ENCODE measurements at places on chromosomes 7 and 10.

- DNase-seq = no peak
These were observed 13.1 kb downstream of the GNAT3 start for GRCh38 chr7:80498481-80499349.

GRCh38 chr7:18638594-18639452 lies 143.3 kb downstream of the HDAC9 start:
- DNase-seq = peak; percentile 60

GRCh38 chr10:49458869-49459268 lies 63.0 kb upstream of the DRGX start:
- DNase-seq = no peak

DNA sequence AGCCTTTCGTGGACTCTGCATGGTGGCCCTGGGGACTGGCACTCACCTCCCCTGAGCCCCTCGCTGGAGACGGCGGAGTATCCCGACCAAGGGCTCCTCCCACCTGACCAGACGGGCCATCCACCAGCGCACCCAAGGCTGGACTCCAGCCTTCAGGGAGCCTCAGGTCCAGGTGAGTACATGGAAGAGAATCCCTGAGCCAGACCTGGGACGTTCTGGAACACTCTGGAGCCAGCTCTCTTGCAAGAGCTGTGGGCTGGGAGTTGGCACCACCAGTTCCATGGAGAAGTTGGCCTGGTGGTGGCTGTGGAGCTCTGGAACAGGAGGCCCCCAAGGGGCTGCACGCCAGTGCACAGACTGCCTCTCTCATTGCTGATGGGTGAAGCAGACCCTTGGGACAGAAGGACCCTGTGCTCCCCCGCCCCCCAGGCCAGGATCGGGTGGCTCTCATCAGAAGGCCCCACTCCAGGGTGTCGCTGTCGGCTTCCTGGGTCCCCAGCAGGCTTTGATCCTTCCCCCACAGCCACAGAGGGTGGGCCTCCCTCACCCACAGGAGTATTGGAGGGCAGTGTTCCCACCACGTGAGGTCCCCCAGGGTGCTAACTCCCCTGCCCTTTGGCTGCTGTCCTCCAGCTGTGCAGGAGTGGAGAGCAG lies 189.9 kb downstream of the EBF3 start:
- no peak for DNase-seq

DNA sequence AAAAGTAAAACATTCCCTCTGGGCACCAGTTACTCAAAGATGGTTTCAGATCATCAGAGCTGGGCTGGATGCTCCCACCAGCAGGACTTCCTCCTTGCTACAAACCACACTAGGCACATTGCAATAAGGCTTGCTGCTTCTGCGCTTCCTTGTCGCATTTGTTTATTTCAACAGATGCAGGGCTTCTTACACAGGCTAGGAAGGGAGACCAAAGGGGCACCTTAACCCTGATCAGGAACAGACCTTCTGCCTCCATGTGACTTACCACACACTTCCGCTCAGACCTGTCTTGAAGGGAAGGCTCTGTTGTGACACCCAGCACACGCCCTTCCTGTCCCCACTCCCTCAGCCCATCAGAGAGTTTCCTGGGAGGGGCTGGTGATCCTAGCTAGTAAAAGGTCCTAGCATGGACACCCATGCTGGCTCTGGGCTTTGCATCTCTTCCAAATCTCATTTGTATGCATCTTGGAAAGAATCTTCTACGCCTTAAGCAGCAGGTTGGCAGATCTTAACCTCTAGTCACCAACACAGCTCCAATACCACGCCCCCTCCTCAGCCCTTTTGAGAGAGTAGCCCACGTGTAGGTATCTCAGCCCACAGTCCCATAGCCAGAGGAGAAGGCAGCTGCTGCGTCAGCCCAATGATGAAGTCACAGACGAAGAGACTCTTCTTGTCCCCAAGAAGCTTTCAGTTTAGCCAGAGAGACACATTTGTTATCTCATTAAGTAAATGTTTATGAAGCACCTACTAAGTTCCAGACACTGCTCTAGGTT lies 47.1 kb upstream of the SVIL start:
- DNase-seq = no peak

- DNase-seq = no peak
These were observed 126.8 kb downstream of the WDR37 start for GRCh38 chr10:1183033-1183396.
